Epithelial cell of alveolus of lung (primary cell): ENCODE measurements at places on chromosomes 7 and 10. TPM values are rescaled to one million over a fixed set of nuclear protein-coding genes. Genes with fewer than 3 reads are reported as not detected.

SPDYE16 gene
- not detected in 2 replicates for total RNA-seq

ATP6V0A4 gene
- total RNA-seq: not detected in 2 replicates

EIF5AL1 gene
- total RNA-seq: 0.32 and 0.65 TPM in 2 replicates

TSPAN13 gene
- 33.0 and 44.6 TPM in 2 replicates for total RNA-seq

NAT16 gene
- not detected in 2 replicates for total RNA-seq

PTPRZ1 gene
- total RNA-seq: not detected in 2 replicates

SLC18A3 gene
- total RNA-seq: not detected in 2 replicates

HOXA2 gene
- 2.8 and 3.3 TPM in 2 replicates for total RNA-seq

CCDC136 gene
- total RNA-seq: 2.4 and 3.1 TPM in 2 replicates

PTN gene
- total RNA-seq: 34.1 and 37.0 TPM in 2 replicates

GAD2 gene
- total RNA-seq: not detected in 2 replicates

SORCS3 gene
- total RNA-seq: not detected in 2 replicates

POLR2J gene
- total RNA-seq: 28.1 and 42.3 TPM in 2 replicates
